A549 treated with GW870086 at 1 μM for 4 hours (cell line): ENCODE measurements at places on chromosomes 4 and X. TPM values are rescaled to one million over a fixed set of nuclear protein-coding genes. Genes with fewer than 3 reads are reported as not detected.

TMPRSS11E gene
- not detected in 5 replicates for total RNA-seq

MGARP gene
- 0.34 to 0.70 TPM (median 0.57 TPM) in 5 replicates for total RNA-seq

TRMT2B gene
- 13.4 to 16.5 TPM (median 13.9 TPM) in 5 replicates for total RNA-seq

ALPK1 gene
- 1.3 to 2.6 TPM (median 1.7 TPM) in 5 replicates for total RNA-seq

CTAG1B gene
- not detected in 5 replicates for total RNA-seq

CXorf65 gene
- not detected in 5 replicates for total RNA-seq

SLIT2 gene
- total RNA-seq = 0.02 to 0.18 TPM (median 0.07 TPM) in 4 of 5 replicates, not detected in the other

JADE3 gene
- total RNA-seq = 9.0 to 13.0 TPM (median 12.4 TPM) in 5 replicates

KLHL2 gene
- 12.5 to 17.4 TPM (median 15.8 TPM) in 5 replicates for total RNA-seq

GAGE1 gene
- total RNA-seq = not detected in 5 replicates

HPSE gene
- 1.3 to 1.9 TPM (median 1.5 TPM) in 5 replicates for total RNA-seq

HOPX gene
- total RNA-seq = not detected in 5 replicates

USP51 gene
- total RNA-seq = 0.31 to 0.67 TPM (median 0.51 TPM) in 5 replicates

GSPT2 gene
- 7.2 to 9.7 TPM (median 8.7 TPM) in 5 replicates for total RNA-seq

FRG2 gene
- 0.08 TPM in 1 of 5 replicates, not detected in the others for total RNA-seq

CT47B1 gene
- total RNA-seq = not detected in 5 replicates

CT45A10 gene
- total RNA-seq = 0.41 to 1.1 TPM in 2 of 5 replicates, not detected in the others

STK32B gene
- total RNA-seq = 14.6 to 16.8 TPM (median 15.9 TPM) in 5 replicates

FAM184B gene
- 0.01 to 0.05 TPM (median 0.04 TPM) in 4 of 5 replicates, not detected in the other for total RNA-seq

DMP1 gene
- total RNA-seq = 0.05 TPM in 1 of 5 replicates, not detected in the others

TMEM47 gene
- 0.87 to 1.5 TPM (median 1.2 TPM) in 5 replicates for total RNA-seq

SCD5 gene
- 6.0 to 8.8 TPM (median 7.4 TPM) in 5 replicates for total RNA-seq

PLP1 gene
- total RNA-seq = not detected in 5 replicates

TSPYL2 gene
- total RNA-seq = 10.2 to 14.1 TPM (median 12.7 TPM) in 5 replicates

USP17L26 gene
- not detected in 5 replicates for total RNA-seq

SMIM31 gene
- 0.31 TPM in 1 of 5 replicates, not detected in the others for total RNA-seq

NLGN3 gene
- 0.70 to 1.2 TPM (median 1.00 TPM) in 5 replicates for total RNA-seq

GATA1 gene
- total RNA-seq = not detected in 5 replicates

FOXO4 gene
- total RNA-seq = 1.1 to 1.4 TPM (median 1.2 TPM) in 5 replicates

NR3C2 gene
- total RNA-seq = 0.02 TPM in 1 of 5 replicates, not detected in the others

PDE5A gene
- 0.21 to 0.69 TPM (median 0.43 TPM) in 5 replicates for total RNA-seq

LYAR gene
- 26.8 to 30.6 TPM (median 30.1 TPM) in 5 replicates for total RNA-seq

USP17L10 gene
- not detected in 5 replicates for total RNA-seq
